ENCODE measurements at places on chromosomes 11 and 22. TPM values are rescaled to one million over a fixed set of nuclear protein-coding genes. Genes with fewer than 3 reads are reported as not detected.

Gene OR51B4
- total RNA-seq, result not detected

DNA sequence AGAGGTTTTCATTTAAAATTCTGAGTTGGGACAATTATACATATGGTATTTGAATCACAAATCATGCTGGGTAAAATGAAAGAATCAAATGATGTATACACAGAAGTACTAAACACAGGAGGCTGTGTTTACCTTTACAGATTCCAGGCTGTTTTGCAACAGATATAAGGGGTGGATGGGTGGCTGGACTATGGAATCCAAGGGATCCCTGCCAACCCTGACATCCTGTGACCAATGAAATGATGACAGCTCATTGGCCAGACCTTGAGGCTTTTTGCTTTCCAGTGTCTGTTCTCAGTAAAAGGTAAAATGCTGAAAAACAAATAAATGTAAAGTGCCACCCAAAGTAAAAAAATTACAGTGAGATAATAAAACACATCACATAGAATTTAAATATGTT is 3.3 kb upstream of the DDI1 start:
- no peak for DNase-seq

DNA sequence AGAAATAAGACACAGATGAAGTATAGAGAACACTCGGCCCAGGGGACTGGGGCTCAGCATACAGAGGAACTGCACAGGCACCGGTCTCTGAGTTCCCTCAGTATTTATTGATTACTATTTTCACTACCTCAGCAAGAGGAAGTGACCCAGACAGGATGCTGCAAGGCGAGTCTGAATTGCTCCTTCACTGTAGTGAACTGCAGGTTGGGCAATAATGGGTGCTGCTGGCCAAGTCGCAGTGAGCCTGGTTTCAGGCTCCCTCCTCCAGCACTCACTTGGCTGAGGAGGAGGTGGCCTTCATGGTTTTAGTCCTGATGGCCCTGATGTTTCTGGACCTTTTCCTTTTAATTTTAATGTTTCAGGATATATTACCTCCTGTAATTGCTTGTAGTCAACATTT is 10.4 kb downstream of the OR52K2 start:
- peak; percentile 83 for DNase-seq

Gene FREY1
- 0.54 TPM for total RNA-seq

DNA sequence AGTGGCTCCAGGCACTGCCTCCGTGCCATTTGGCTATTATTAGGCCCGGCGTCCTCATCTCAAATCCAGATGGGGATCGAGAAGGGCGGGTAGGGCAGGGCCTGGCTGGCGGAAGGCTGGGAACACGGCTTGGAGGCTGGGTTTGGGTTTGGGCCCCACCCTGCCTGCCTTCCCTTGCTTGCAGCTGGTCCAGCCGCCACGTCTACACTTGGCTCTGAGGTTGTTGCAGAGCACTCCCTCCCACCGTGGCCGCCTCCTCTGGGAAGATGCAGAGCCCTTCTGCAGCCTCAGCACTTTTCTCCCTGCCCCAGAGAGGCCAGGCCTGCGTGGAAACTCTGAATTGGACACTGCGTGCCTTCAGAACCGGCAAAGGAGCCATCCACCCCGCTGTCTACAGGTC is 5.2 kb upstream of the SMTN start:
- peak; percentile 91 for DNase-seq

DNA sequence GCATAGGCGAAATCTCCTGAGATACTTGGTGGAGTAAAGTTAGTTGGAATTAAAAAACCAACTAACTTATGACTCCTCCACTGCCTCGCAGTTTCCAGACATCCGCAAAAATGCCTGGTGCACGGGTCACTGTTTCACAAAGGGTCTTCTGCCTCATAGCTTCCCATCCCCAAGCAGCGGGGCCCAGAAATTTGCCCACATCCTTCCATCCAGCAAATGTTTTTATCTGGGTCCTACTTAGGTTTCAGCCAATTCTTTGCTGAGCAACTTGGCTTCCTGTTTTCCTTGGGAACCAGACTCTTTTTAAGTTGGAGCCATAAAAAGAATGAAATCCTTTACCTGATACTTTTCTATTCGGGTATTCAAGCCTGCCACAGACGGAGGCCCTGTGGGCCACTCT is 36.2 kb downstream of the FZD4 start:
- DNase-seq, result no peak

Gene USH1C
- not detected for total RNA-seq

Gene GPHA2
- total RNA-seq, result not detected

All from cardiac septum (tissue), 1 donor.